ENCODE measurements at places on chromosomes 12 and 14. TPM values are rescaled to one million over a fixed set of nuclear protein-coding genes. Genes with fewer than 3 reads are reported as not detected.

FBLN5 gene
- total RNA-seq, result 407 TPM

GDF3 gene
- 0.30 TPM for total RNA-seq

ZFHX2 gene
- 1.5 TPM for total RNA-seq

LRRC10 gene
- not detected for total RNA-seq

ALX1 gene
- not detected for total RNA-seq

RPL10L gene
- total RNA-seq, result not detected

GRCh38 chr12:116639765-116640164 lies 80.6 kb downstream of the MAP1LC3B2 start:
- DNase-seq, result no peak

DNA sequence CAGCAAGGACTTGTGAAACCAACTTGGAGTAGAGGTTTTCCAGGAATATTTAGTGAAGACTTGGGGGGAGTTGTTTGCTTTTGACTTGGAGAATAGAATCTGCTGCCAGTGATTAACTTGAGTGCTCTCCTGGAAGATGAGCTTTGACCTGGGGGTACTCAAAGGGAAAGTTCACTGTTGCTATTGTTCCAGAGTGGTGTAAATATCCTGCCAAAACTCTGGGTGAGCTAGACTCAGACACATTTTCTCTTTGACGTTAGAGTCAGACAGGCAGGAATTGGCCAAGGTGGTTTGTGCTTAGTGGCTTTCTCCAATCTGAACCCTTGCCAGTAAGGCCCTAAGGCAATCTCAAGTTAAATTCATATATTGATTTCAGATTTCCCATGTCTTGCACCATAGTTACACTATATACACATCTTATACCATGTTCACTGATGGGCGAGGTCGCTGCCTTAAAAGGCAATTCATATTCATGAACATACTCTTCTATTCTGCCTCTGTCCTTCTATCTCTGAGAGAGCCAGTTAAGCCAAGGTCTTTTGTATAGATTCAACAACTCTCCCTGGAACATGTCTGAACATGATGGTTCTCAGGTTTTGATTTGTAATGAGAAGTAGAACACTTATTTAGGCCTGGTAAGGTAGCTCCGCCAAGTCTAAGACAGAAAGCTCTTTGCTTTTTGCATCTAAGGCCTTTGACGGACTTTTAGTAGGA lies 204.6 kb upstream of the SLC38A2 start:
- no peak for DNase-seq

GRCh38 chr14:50417853-50418252 lies 21.2 kb upstream of the CDKL1 start:
- no peak for DNase-seq

GRCh38 chr12:5447320-5447719 lies 15.4 kb downstream of the NTF3 start:
- DNase-seq, result no peak

DNA sequence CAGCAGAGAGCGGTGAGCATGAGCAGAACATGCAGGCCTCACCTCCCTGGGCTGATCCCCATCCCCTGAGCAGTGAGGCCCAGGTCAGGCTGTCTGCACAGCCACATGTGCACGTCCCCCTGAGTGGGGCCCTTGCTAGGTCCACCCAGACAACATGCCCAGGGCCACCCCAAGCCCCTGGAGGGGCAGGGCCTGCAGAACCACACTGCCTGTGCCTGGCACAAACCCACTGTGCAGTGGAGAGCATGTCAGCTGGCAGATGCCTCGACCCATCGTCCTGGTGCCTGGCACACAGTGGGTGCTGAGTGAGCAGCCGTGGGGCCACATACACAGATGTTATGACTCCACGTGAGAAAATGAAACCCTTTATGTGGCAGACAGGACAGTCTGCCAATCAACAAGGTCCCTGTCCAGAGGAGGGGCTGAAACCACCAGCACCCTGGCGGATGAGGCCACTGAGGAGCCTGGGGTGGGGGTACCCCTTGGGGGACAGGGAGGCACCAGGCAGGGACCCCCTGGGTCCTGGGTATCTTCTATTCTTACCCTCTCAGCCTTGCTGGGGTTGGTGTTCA lies 8.3 kb downstream of the ANHX start:
- no peak for DNase-seq

DNA sequence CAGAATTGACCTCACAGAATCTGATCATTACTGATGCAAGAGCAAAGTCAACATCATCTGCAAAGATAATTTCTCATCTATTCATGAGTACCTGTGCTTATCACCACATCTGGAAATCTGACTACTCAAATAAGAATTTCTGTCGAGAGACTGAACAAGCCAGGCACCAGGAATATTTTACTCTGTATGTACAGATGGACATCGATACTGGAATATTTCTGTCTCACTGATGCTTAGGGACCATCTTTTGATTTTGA lies 105.2 kb downstream of the BICD1 start:
- no peak for DNase-seq

DNA sequence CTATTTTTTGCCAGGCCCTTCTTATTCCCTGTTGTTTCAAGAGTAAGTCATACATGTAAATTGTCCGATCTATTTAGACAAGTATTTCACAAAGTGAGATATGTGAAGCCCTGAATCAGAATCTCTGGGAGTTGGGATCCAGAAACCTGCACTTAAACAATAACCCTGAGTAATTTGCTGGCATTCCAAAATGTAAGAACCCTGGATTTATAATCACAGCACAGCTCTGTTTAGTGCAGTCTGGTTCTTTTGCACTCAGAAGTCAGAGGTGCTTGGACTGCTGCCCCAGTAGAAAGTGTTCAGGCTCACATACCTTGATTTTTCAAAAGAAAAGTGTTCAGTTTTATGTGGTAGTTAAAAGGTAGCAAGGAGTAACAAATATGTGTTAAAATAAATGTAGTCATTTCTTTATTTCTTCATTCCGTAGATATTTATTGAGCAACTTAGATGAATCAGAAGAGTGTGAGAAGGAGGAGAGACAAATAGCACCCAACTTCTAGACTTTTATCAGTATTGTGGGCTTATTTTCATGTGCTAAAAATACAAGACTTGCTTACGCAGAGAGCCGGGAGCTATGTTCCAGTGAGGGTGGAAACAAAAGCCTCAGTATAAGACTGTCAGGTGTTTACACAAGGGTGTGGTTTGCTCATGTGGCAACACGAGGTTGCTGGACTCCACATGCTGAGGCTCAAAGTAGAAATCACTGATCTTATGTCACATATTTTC lies 70.1 kb downstream of the SYNE2 start:
- DNase-seq, result no peak

DNA sequence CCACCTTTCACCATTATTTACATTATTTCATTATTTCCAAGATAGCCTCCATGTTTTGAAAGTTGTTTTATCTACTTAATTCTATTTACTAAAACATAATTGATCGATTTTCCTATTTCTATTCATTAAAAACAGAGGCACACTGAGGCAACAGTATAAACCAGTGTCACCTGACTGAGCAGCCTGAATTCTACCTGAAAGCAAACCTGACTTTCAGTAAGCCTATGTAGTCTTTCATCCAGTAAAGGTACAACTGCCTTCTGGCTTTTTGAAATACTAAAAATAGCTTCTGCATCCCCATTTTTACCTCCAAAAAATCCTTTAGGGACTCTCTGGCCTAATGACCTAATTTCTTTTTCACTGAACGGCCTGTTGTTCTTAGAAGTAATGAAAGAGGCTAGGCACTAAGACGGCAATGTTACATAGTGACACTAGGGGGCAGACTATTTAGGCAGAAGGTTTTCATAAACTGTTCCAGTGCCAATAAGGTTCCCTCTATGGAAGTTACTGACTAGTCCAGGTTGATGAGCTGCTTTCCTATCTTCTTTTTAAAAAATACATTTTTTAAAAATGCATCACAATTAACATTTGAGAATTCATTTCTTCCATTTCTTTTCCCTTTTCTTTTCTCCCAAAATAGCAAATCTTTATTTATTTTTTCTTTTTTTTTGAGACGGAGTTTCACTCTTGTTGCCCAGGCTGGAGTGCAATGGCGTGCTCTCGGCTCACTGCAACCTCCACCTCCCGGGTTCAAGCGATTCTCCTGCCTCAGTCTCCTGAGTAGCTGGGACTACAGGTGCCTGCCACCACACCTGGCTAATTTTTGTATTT lies 17.5 kb downstream of the ANAPC5 start:
- no peak for DNase-seq

DNA sequence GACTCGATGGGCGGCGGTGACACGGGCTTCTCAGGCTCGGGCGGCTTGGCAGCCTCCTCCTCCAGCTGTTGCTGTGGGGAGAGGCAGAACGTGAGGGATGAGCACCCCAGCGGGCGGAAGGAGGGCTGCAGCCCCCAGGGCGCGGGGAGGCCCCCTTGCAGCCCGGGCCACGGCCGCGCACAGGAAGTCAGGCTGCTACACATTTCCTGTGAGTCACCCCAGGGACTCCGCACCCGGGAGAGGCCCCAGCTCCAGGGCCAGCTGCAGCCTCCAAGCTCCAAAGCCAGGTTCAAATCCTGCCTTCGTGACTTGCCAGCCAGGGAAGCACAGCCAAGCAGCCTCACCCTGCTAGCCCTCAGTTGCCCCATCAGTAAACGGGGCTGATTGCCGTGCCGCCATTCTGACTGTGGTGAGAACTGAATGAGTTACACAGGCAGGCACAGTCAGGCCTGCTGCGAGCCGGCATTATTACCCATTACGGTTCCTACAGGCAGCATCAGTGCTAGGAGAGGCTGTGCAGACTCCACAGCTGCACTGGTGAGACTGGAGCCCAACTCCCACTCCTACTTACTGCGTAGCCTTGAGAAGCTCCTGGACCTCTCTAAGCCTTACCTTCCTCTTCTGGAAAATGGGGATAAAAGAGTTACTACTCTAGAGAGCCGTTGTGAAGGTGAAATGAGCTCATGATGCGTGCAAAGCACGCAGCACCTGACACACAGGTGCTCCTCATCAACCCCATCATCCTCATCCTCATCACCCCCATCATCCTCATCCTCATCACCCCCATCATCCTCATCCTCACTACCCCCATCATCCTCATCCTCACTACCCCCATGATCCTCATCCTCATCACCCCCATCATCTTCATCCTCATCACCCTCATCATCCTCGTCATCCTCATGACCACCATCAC lies 100.9 kb downstream of the NCOR2 start:
- DNase-seq, result peak; percentile 82

All from aorta (tissue), 5 donors.